ENCODE measurements at places on chromosomes 7 and 10.

- no peak for DNase-seq
Measured at GRCh38 chr10:100816671-100817070, 71.3 kb downstream of the PAX2 start.

DNA sequence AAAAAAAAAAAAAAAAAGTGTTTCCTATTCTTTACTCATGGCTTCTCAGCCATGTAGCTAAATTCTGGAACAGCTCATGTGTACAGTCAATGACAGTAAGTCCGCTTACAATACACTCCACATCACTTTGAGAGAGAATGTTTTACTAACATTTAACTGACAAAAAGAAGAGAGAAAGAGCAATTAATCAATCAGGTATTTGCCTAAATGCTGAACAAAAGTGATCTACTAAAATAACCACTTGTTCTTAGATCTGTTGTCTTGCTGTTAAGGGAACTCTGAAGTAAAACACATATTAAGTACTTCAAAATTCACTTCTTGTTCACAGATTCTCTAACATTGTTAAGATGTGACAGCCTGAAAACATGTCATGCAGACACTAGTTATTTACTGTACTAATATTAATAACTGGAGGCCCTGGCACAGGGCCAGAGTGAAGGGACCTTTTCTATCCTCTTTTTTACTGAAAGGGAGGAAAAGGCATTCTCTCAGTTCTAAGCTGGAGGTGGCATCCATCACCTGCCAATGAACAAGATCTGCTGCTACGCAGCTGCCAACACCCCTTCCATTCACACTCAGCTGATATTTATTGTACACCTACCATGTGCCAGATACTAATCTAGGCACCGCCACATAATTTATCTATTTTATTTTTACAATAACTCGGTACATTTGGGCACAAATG, 72.6 kb downstream of the AHR start:
- DNase-seq = no peak

- no peak for DNase-seq
Measured at GRCh38 chr7:81195033-81195432, 276.2 kb upstream of the SEMA3C start.

DNA sequence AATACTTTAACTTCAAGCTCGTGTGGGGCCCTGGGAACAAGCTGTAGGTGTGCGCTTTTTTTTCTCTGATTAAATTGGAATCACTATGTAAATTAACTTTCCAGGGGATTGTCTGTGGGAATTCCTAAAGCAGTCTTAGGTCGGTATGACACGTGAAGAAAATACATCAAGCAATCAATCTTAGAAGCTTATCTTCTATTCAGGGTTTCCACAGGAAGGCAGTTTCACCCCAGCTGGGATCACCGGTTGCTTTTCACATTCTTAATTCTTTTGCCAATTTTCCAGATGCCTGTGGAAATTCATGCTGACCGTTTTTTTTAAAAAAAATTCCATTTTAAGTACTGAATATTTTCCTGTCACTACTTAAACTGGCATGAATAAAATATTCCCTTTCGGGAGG, 41.9 kb downstream of the CAMK1D start:
- DNase-seq = no peak

DNA sequence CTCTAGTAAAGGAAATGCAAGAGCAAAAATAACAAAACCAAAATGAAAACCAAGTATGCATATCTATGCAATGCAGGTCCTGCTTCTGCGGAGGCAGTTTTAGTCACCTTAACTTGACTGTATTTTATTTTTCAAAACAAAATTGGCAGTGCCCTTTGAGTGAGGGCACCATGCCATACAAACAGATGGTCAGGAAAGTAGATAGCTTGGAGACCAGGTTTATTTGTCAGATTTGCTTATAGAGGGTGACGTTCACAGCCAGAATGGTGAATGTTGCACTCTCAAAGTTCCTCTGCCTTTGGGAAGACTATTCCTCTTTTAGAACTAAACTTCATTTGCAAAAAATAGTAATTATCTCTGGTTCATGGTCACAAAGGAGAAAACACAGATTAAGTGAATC, 801.9 kb downstream of the ANKRD7 start:
- no peak for DNase-seq

DNA sequence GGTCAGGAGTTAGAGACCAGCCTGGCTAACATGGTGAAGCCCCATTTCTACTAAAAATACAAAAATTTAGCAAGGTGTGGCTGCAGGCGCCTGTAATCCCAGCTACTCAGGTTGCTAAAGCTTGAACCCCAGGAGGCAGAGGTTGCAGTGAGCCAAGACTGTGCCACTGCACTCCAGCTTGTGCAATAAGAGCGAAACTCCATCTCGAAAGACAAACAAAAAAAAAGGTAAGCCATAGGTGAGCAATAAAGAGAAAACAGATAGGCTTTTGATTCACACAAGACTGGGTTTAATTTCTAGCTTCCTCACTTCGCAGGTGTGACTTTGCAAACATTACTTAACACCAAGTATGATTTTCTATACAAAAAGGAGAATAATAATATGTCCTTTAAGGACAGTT, 72.3 kb upstream of the ACBD5 start:
- no peak for DNase-seq
